ENCODE measurements at places on chromosomes 1 and 21.

DNA sequence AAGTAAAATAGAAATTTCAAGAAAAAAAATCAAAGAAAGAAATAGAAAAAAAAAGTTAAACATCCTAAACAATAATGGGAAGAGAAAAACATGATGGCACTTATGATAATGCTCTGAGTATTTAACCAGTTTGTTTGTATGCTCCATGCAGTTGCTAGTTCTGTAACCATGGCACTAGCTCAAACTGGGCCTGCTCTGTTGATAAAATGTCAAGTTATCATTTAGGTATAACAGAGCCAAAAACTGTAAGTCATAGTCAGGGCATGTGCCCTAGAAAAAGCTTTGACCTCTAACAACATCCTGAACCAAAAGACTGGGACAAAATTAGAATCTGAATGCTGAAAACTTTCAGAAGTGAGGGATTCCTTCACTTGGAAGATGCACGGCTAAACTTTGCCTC lies 148.9 kb downstream of the KCNT2 start:
- no peak for DNase-seq

DNA sequence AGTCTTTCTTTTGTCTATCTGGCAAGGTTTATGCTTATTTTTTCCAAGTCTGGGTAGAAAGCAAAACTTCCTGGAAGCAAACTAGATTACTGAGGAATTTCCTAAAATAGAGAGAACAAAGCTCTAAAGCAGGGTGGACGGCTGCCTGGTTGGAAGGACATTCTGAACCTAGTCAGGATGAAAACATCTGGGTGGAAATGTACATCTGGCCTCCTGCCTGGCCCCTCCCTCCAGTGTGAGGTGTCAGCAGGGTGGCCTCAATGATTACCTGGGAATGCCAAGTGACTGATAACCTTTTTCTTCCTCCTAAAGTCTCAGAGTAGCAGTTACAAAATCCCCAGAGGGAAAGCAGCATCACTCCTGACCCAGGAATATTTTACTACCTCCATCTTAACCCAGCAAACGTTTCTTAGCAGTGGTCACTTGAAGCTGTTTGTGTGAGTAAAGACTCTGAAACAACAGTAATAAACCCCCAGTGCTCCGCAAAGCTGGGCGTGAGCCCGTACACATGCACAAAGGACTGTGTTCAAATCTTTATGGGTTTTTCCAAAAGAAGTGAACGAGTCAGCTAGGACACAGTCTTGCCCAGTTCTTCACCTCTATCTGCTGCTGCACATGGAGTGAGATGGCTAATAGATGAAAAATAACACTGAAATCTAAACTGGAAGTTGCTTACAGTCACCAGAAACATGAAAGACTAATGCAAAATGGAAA lies 18.9 kb downstream of the ANGPTL7 start:
- no peak for DNase-seq

DNA sequence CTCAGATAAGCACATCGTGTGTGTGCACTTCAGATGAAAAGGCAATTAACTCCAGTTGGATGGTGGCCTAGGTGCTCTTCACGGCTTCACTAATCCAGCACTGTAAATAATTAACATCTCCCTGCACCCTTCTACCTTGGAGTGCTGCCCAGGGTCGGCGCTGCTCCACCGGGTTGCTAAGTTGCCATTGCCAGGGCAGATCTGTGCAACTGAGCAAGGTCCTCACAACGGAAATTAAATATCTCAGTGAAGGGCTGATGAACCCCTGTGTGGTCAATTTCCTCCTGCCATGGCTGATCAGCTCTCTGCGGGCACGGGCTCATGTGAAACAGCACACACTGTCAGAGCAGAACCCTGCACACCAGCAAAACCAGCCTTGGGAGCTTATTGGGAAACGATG lies 63.2 kb downstream of the SYDE2 start:
- DNase-seq: no peak

DNA sequence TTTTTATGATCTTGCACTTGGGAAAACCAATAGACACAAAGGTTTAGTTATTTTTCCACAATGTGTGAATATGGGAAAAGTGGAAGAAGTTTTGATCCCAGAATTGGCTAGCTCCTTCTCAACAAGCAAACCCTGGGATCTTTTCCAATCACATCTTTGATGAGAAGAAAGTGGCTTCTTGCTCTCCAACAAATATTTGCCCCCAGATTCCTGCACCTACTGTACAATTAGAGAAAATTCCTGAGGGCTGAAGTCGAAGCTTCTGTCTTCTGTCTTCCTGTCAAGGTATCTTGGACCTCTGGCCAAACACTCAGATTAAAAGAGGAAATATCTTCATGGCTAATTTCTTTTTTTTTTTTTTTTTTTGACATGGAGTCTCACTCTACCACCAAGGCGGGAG lies 113.1 kb upstream of the SLC45A1 start:
- no peak for DNase-seq

DNA sequence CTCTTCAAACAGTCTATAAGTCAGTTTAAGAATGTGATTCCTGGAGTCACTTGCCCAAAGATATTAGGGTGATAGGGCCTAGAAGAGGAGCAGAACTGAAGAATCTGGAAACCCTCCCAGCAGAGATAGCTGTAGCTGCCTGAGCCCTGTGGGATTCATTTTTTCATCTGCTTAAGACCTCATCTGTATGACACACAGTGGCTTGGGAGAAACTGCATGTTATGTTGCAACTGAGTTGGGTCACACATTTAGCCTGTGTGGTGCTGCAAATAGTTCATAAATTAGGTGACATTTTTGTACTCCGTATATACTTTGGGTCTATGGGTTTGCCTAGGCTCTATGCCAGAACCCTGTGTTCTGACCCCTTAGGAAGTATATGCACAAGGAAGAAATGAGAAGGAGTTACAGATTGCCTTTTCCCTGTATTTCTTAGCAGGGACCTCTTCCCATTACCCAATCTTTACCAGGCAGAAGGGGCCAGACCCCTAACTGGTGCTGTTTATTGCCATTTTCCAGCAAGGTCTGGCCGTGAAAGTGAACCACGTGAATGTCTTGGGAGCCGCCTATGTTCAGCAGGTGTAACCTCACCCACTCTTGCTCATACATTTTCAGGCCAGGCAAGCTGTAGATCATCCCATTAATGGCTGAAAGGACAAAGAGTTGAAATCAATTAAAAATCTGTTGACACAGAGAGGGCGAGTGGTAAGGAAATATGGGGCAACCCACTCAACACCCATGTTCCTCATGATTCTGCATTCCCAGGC lies 41.9 kb upstream of the SLC19A2 start:
- DNase-seq: no peak

GRCh38 chr1:8179132-8179793 lies 138.7 kb upstream of the SLC45A1 start:
- DNase-seq: no peak

GRCh38 chr1:199522936-199523335 lies 504.6 kb upstream of the NR5A2 start:
- DNase-seq: no peak

GRCh38 chr1:169495916-169496315 lies 10.2 kb upstream of the SLC19A2 start:
- DNase-seq: no peak

GRCh38 chr1:90706437-90707362 lies 10.4 kb downstream of the BARHL2 start:
- DNase-seq: peak; percentile 31

- peak; percentile 19 for DNase-seq
Measured at GRCh38 chr1:35660581-35661473, 19.5 kb upstream of the PSMB2 start.

- DNase-seq: no peak
Measured at GRCh38 chr1:245126530-245126929, 28.3 kb upstream of the KIF26B start.

GRCh38 chr1:221965252-221965651 lies 223.4 kb upstream of the DUSP10 start:
- no peak for DNase-seq

DNA sequence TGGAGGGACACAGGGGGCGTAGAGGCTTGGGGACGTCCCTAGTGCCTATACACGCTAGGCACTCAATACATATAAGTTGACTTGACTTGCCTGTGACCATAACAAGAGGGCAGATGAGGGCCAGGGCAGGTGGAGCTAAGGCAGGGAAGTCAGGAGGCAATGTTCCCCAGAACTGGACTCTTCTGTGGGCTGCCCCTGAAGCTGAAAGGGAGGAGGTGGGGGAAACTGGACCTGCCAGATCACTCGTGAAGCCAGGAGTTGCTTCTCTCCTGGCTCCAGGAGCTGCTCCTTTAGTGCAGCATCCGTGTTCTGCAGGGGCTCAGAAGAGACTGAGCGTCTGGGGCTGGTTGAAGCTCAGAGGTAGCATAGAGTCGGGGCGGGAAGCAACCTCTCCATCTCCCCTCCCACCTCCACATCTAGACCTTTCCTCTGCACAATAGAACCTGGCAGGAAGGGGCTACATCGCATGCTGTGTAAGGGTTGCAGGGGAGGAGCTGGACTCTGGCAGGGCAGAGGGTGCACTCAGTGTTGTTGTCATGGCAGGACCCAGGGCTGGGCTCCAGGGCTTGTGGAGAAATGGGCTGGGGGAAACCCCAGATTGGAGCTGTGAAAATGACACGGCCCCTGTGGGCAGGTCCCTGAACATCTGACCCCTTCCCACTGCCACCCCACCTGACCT lies 2.9 kb upstream of the SEMA4A start:
- DNase-seq: peak; percentile 20
